ENCODE measurements at places on chromosomes 7 and 10.

GRCh38 chr10:85786401-85786899 is 580.1 kb downstream of the GRID1 start:
- H3K27ac ChIP-seq: no peak overlapping the region
- DNase-seq: no peak
- no peaks in the 10 kb centered on the region for H3K36me3 ChIP-seq
- no peaks in the 10 kb centered on the region for H3K27me3 ChIP-seq
- no peaks in the 10 kb centered on the region for H3K4me1 ChIP-seq

GRCh38 chr7:150941351-150942000 is 36.6 kb downstream of the KCNH2 start:
- DNase-seq: no peak
- H3K4me3 ChIP-seq: no peak overlapping the region
- H3K36me3 ChIP-seq: no peaks in the 10 kb centered on the region

GRCh38 chr7:106176414-106177299 is 64.5 kb upstream of the SYPL1 start:
- DNase-seq: peak; percentile 84
- no peak overlapping the region for H3K27ac ChIP-seq
- peaks cover 4% of the 10 kb centered on the region for H3K4me1 ChIP-seq

- H3K27me3 ChIP-seq: no peaks in the 10 kb centered on the region
- H3K27ac ChIP-seq: no peak overlapping the region
- DNase-seq: no peak
- no peaks in the 10 kb centered on the region for H3K36me3 ChIP-seq
- H3K4me1 ChIP-seq: no peaks in the 10 kb centered on the region
Measured at GRCh38 chr10:8485032-8485431, 430.5 kb downstream of the GATA3 start.

- H3K27ac ChIP-seq: no peak overlapping the region
- H3K4me1 ChIP-seq: peaks cover 9% of the 10 kb centered on the region
- no peaks in the 10 kb centered on the region for H3K27me3 ChIP-seq
- no peak overlapping the region for H3K4me3 ChIP-seq
Measured at GRCh38 chr7:42053834-42054233, 183.2 kb downstream of the GLI3 start.

DNA sequence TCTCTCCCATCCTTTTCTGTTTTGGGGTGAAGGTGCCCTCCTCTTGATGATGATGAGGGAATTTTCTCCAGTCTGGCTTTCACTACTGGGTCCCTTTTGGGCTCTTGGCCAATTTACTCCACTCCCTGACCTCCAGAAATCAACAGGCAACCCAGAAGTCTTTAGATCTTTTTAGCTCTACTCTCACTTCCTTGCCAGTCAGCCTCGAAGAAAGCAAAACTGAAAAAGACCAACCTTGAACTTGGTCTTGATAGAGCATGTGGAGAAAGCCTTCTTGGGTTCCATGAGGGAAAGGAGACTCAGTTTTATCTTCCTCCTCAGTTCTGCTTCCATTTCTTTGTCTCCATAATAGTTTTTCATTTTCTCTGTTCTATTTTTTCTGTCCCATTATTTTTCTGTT is 91.4 kb upstream of the NPVF start:
- H3K27ac ChIP-seq: no peak overlapping the region
- DNase-seq: no peak
- H3K27me3 ChIP-seq: no peaks in the 10 kb centered on the region
- H3K4me1 ChIP-seq: no peaks in the 10 kb centered on the region

- H3K27ac ChIP-seq: no peak overlapping the region
- no peak for DNase-seq
- H3K27me3 ChIP-seq: no peaks in the 10 kb centered on the region
- H3K4me1 ChIP-seq: peaks cover 6% of the 10 kb centered on the region
- no peak overlapping the region for H3K4me3 ChIP-seq
Measured at GRCh38 chr10:132599732-132600131, 62.1 kb downstream of the INPP5A start.

- H3K4me1 ChIP-seq: peaks cover 34% of the 10 kb centered on the region
- no peak for DNase-seq
- H3K4me3 ChIP-seq: no peak overlapping the region
- H3K27ac ChIP-seq: no peak overlapping the region
- no peaks in the 10 kb centered on the region for H3K27me3 ChIP-seq
- no peaks in the 10 kb centered on the region for H3K36me3 ChIP-seq
Measured at GRCh38 chr10:78542141-78542489, 508.5 kb downstream of the RPS24 start.

- H3K27me3 ChIP-seq: no peaks in the 10 kb centered on the region
- no peaks in the 10 kb centered on the region for H3K36me3 ChIP-seq
- no peaks in the 10 kb centered on the region for H3K4me1 ChIP-seq
Measured at GRCh38 chr7:18529239-18529638, 33.7 kb downstream of the HDAC9 start.

DNA sequence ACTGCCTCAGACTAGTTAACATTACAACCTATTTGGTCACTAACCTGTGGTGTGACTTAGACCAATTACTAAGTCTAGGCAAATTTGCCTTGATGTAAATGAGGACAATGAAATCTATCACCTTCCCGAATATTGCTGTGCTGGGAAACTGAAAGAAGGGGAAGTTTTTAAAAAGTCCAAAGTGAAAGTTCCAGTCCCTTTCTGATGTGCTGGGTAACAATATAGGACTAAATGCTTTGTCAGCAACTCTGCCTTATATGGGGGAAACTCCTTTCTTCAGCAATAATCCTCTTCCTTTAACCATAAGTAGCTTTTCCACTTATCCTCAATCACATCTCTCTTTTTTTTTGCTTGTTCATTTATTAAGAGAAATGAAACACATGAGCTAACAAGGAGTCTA is 3.9 kb downstream of the PIK3AP1 start:
- H3K4me1 ChIP-seq: peaks cover 3% of the 10 kb centered on the region
- H3K36me3 ChIP-seq: no peaks in the 10 kb centered on the region
- no peak overlapping the region for H3K4me3 ChIP-seq
- no peak for DNase-seq
- H3K27ac ChIP-seq: no peak overlapping the region
- peaks cover 46% of the 10 kb centered on the region for H3K27me3 ChIP-seq

DNA sequence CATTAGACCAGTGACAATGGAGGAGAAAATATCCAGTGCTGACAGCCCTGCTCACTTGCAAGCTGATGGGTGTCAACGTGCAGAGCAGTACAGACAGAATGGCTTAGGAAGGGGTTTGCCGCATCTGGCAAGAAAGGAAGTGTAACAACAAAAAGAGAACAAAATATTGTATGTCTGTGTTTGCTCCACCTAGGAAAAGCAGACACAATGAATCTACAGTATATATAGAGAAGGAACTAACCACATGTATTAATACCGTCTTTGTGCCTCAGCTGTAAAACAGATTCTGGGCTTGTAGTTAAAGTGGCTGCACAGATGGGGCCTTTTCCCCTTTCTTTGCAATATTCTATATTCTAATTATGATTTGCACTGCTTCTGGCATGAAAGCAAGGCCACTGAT is 281.1 kb upstream of the MEOX2 start:
- H3K27me3 ChIP-seq: no peaks in the 10 kb centered on the region
- no peak overlapping the region for H3K27ac ChIP-seq
- H3K4me1 ChIP-seq: no peaks in the 10 kb centered on the region
- DNase-seq: no peak
- H3K4me3 ChIP-seq: no peak overlapping the region

DNA sequence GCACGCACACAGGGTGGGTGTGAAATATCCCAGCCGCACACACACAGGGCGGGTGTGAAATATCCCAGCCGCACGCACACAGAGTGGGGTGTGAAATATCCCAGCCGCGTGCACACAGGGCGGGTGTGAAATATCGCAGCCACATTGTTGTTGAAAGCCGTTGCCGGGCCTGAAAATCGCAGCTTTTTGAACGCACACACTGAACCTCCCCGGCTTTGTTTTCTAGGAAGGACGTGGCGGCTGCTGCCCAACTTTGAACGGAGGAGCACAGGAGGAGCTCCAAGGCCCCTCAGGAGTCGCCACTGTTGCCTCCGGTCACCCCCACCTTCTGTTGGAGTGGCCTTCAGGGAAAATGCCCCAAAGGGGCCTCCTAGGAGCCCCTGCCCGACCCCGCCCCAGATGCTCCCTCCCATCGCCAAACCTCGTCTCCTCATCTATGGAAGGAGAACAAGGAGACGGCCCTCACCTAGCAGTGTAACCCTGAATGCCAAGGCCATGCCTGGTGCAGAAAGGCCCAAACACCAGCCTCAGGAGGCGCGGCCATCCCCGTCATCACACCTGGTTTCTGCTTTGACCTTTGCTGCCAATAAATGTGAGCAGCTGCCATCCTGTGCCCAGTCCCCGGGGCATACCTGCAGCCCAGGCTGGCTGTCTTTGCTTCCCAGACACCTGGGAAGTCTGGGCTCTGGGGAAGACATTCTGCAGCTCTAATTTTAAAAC is 318.6 kb downstream of the PTPRN2 start:
- H3K27ac ChIP-seq: no peak overlapping the region
- H3K27me3 ChIP-seq: no peaks in the 10 kb centered on the region
- no peak overlapping the region for H3K4me3 ChIP-seq
- DNase-seq: no peak
- H3K36me3 ChIP-seq: no peaks in the 10 kb centered on the region

DNA sequence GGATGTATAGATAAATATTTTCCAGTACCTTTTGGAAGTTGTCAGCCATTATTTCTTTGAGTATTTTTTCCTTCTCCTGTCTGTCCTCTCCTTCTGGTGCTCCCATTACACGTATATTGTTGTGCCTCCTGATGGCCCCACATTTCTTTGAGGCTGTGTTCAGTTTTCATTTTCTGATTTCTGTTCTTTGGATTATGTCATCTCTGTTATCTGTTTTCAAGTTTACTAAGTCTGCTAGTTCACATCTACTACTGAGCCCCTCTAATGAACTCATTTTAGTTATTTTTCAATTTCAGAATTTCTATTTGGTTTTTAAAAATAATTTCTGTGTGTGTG is 16.3 kb downstream of the RBM33 start:
- H3K36me3 ChIP-seq: peaks cover 2% of the 10 kb centered on the region
- H3K4me1 ChIP-seq: no peaks in the 10 kb centered on the region
- H3K27ac ChIP-seq: no peak overlapping the region

- H3K4me1 ChIP-seq: no peaks in the 10 kb centered on the region
- no peaks in the 10 kb centered on the region for H3K27me3 ChIP-seq
- no peaks in the 10 kb centered on the region for H3K36me3 ChIP-seq
- no peak overlapping the region for H3K4me3 ChIP-seq
Measured at GRCh38 chr7:7609330-7609729, 31.2 kb upstream of the UMAD1 start.

GRCh38 chr10:127576051-127576450 is 26.9 kb downstream of the NPS start:
- H3K4me1 ChIP-seq: no peaks in the 10 kb centered on the region
- H3K27me3 ChIP-seq: no peaks in the 10 kb centered on the region
- DNase-seq: no peak
- no peak overlapping the region for H3K27ac ChIP-seq
- H3K4me3 ChIP-seq: no peak overlapping the region

DNA sequence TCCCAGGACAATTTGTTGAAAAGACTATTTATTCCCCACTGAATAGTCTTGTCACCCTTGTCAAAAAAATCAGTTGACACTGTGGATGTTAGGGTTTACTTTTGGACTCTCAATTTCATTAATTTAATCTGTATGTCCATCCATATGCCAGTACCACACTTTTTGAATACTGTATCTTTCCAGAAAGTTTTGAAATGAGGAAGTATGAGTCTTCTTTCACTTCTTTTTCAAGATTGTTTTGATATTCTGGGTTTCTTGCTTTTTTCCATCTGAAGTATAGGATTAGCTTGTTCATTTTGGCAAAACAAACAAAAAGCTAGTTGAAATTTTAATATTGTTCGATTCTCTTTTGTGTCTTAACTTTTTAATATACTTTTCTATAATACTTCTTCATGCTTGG is 21.7 kb downstream of the KLHDC10 start:
- no peaks in the 10 kb centered on the region for H3K36me3 ChIP-seq
- peaks cover 1% of the 10 kb centered on the region for H3K4me1 ChIP-seq
- DNase-seq: no peak
- H3K4me3 ChIP-seq: no peak overlapping the region
- no peak overlapping the region for H3K27ac ChIP-seq

- no peaks in the 10 kb centered on the region for H3K4me1 ChIP-seq
- DNase-seq: no peak
- H3K27ac ChIP-seq: no peak overlapping the region
- no peak overlapping the region for H3K4me3 ChIP-seq
- no peaks in the 10 kb centered on the region for H3K36me3 ChIP-seq
Measured at GRCh38 chr7:121211253-121211652, 117.5 kb upstream of the WNT16 start.

- DNase-seq: no peak
- no peaks in the 10 kb centered on the region for H3K36me3 ChIP-seq
- no peaks in the 10 kb centered on the region for H3K27me3 ChIP-seq
- H3K4me3 ChIP-seq: no peak overlapping the region
- no peaks in the 10 kb centered on the region for H3K4me1 ChIP-seq
- H3K27ac ChIP-seq: no peak overlapping the region
Measured at GRCh38 chr7:94980418-94981142, 73.2 kb downstream of the PPP1R9A start.

DNA sequence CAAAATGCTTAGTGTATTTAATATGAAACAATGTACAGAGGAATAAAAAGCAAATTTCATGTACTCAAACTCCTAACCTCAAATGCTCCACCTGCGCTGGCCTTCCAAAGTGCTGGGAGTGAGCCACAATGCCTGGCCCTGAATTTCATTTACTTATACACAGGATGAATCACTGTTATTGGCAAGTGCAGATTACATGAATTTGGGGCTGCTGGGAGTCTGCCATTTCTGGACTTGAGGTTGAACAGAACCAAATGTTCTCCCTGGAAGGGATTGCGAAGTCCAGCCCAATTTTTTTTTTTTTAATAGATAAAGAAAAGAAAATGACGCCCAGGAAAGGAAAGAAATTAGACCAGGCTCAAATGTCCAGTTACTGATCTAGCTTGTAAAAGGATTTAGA is 6.8 kb upstream of the CSTF2T start:
- H3K4me3 ChIP-seq: no peak overlapping the region
- no peak overlapping the region for H3K27ac ChIP-seq
- DNase-seq: no peak
- H3K36me3 ChIP-seq: no peaks in the 10 kb centered on the region

DNA sequence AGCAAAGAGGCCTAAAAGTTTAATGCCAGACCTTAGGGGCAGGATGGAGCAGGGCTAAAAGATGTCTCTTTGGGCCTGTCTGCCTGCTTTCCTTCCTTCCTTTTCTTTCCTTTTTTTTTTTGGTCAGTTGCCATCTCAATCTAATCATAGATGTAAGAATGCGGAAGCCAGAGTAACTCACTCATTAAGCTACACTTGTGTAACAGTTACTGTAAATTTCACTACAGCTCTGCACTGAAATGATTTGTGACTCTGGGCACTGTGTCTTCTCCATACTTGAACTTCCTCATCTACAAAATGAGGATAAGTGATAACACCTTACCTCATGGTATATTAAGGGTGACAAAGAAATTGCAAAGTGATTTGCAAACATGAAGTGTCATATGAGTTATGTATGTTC is 75.5 kb upstream of the AGK start:
- no peak for DNase-seq
- H3K4me1 ChIP-seq: no peaks in the 10 kb centered on the region
- H3K27me3 ChIP-seq: no peaks in the 10 kb centered on the region
- no peaks in the 10 kb centered on the region for H3K36me3 ChIP-seq
- no peak overlapping the region for H3K27ac ChIP-seq

DNA sequence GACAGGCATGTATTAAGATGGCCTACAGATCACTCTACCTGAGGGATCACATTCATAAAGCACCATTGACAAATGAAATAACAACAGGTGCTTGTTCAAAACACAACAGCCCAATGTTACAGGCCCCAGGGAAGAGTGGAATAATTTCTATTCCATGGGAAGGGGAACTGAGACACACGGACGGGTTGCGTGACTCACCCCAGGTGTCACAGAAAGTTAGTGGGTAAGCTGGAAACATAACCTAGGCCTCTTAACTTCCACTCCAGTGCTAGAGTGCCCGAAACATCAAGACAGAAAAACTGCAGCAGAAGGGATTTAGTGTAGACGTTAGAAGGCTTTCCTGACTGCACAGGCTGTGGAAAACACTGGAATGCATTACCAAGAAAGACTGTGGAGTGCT is 48.3 kb downstream of the SLC37A3 start:
- H3K27me3 ChIP-seq: no peaks in the 10 kb centered on the region
- peaks cover 15% of the 10 kb centered on the region for H3K4me1 ChIP-seq
- DNase-seq: no peak
- peaks cover 6% of the 10 kb centered on the region for H3K36me3 ChIP-seq
